Stimulated activated CD8-positive, alpha-beta memory T cell treated with anti-CD3 and anti-CD28 coated beads, Interleukin-7, amount 100 ng/mL, for 1 hour (primary cell): ENCODE measurements at places on chromosomes 13 and 19.

GRCh38 chr19:11780431-11781020 lies 13.7 kb downstream of the ZNF441 start:
- no peak for DNase-seq

GRCh38 chr19:6983448-6983847 lies 37.8 kb downstream of the MBD3L2B start:
- DNase-seq = no peak

GRCh38 chr19:39582442-39582841 lies 19.9 kb upstream of the LGALS13 start:
- DNase-seq = no peak

DNA sequence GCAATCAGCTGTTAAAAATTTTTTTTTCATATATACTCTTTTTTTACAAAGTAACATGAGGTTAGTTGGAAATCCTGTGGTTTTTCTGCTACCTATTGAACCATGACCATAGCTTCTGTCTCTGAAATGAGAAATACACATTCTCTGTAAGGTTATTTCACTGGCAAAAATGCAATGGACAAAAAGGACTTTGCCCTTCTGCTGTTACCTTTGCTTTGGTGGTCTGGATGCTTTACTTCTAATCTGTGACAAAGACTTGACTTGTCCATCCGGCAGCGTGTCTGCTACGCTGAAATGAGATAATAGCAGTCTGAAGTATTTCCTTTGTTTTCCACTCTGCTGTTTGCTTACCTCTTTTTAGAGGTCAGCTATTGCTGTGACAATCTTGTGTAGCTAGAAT lies 412.8 kb downstream of the SLITRK6 start:
- DNase-seq = no peak
